Fibroblast of skin of left biceps (primary cell): ENCODE measurements at places on chromosomes 12 and 14.

DNA sequence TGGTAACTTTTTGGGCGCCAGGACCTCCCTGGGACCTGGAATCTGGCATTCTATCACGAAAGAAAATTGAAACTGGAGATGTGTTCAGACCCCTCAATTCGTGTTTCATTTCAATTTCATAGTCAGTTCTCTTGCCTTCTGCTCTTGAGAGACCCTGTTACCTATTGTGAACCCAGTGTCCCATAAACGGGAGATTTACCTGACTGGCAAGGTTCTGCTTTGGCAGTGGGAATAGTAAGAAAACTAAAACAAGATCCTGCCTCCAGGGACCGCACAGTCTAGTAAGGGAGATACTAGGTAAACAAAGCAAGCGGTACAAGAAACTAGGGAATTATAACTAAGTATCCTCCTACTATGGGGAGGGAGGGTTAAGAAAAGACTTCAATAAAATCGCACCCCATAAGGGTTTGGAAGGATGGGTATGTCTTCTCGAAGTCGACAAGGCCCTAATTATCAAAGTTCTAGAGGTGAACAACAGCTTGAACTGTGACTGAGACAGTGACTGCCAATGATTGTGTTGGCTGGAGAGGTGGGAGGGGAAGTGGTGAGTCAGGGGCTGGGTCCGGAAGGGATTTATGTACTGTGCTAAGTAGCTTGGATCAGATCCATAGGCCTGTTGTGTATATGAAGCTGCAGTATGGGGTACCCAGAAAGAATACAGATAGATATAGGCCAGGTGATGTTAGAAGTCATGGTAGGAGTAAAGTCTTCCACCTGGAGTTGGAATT, 754 bp downstream of the ACSS3 start:
- DNase-seq, result no peak

DNA sequence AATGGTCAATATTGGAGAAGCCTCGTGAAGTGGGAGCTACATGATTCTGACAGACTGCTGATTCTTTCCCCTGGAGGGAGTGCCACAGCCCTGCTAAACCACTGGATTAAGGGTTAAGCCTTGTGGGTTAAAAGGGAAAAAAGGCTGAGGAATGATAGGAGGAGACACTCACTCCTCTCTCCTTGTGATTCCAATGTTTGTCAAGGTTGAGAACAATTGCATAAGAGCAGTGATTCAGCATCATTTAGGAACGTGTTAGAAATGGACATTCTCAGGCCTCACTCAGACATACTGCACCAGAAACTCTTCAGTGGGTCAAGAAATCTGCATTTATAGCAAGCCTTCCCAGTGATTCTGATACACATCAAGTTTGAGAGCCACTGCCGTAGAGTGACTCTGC, 87.8 kb upstream of the GZMB start:
- DNase-seq, result no peak

DNA sequence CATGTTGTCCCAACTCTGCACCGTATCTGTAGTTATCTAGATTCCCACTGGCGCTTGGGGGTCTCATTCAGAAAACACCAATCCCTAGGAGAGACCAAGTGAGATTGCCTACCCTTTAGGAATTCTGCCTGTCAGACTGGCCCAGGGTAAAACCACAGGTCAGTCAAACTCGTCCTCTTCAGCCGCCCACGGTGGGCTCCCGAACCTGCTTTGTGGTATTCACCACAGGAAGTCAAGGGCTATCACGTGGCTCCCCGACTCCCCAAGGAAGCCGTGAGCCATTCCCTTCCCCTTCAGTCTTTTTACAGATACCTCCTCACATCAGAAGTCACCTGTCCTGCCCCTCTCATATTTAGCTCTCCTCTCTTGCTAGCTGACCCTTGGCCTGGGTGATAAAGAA, 159.9 kb downstream of the EGLN3 start:
- DNase-seq, result no peak

DNA sequence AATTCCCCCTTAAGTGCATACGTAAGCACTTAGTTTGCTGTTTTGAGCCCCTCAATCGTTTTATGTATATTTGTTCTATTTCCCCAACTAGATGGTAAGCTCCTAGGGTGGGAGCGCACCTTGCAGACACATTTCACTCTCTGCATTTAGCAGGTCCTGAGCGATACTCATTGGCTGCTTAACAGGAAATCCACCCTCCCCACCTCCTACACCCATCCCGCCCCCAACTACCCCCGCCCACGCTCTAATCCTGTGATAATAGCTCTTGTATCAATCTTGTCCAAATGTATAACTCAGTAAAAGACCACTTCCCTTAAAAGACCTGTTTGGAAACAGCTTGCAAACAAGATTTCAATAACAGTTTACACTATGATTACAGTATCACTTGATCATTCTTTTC, 8.1 kb downstream of the LPAR5 start:
- no peak for DNase-seq

DNA sequence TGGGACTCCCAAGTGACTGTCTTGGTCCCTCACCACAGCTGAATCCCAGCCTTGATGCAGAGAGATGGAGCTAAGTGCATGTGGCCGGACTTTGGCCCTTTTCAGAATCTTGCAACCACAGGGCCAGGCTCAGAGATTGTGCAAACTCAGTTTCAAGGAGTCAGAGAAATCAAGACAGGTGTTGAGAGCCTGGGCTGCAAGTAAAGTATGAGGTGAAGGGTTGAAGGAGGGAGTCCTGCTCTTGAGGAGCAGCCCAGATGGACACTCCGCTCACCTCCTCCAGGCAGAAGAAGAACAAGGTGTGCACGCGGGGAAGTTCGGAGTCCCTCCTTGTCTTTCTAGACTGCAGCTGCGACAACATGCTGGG, 6.3 kb upstream of the BMP4 start:
- DNase-seq, result no peak

GRCh38 chr12:92927436-92928281, 1.4 kb downstream of the EEA1 start:
- DNase-seq, result peak; percentile 31

DNA sequence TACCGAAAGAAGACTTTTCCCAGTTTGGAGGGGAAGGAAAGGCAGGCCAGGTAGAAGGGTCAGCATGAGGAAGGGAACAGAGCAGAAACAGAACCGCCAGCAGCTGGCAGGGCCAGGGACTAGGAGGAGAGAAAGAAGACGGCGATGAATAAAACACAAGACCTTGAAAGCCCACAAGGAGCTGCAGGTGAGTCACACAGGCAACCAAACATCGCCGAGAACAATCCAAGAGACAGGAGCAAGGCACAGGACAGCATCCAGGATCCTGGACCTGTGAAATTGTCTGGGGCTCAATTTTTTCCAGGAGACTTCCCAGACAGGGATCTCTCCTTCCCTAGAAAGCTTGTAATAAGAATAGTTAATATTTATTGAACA, 47.3 kb downstream of the NUAK1 start:
- DNase-seq, result no peak

- DNase-seq, result no peak
Observed at GRCh38 chr14:70754991-70755390, 54.3 kb downstream of the MAP3K9 start.

GRCh38 chr14:105839425-105840265, 313.3 kb downstream of the TMEM121 start:
- DNase-seq, result no peak

DNA sequence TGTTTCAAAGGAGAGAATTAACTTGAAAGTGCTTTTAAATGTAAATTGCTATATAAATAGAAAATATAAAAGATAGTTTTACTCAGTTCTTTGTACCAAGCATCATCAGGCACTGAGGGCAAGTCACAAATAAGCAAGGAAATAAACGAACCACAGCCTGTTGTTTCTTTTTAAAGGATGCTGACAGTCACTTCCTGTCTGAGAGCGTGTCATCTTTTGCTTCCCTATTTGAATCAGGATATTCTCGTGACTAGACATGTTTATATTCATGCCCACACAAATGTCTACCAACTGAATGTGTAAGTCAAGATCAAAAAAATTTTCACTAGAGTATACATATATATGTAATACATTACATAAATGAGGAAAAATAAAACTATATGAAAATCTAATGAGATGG, 31.4 kb upstream of the SLC2A13 start:
- DNase-seq, result no peak

DNA sequence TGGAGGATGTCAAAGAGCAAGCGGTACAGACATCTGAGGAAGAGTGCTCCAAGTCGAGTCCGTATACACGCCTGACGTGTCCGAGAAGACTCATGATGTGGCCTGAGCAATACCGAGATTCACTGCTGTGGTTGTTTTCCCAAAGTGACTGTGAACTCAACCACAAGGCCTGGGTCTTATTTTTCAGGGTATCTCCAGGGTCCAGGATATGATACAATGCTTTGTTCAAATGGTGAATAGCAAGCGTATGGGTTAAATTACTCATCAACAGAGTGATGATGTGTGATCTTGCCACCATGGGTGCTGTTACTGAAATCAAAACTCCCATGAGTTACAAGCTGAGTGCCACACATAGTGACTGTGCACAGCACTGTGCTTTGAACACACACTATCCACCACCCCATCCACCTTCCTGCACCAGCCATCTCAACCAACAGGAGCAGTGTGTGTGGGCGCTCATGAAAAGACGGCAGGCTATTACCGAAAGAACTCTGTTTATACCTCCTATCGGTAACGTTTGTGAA, 109.6 kb downstream of the BCAT1 start:
- peak; percentile 36 for DNase-seq

DNA sequence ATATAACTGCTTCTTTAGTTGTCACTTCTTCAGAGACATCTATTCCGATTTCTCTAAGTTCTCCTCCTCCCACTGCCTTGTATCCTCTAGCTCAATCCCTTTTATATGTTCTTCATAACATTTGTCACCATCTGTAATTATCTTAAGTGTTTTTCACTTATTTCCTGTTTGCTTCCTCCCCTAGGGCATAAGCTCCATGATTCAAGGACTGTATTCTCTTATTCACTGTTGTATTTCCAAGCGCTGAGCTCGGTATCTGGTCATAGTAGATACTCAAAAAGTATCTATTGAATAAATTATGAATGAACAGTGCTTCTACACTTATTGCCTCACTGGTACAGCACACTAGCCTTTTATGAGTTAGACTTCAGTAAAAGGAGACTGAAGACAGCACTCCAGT, 109.0 kb upstream of the TMPO start:
- DNase-seq, result no peak

DNA sequence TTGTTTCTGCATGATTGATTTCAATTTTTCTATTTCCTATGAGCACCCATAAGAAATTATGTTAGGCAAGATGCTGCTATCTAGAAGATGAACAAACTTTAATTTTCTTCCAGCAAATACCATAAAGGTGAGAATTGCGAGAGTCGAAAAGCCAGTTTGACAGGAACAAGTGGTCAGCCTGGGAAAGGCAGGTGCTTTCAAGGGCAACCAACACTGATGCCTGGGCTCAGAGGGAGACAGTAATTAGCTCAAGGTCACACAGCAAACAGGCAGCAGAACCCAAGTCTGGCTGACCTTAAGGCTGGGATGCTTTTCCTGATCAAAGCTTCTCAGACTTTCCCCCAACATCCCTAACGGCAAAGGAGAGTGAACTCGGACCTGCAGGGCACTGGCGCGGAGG, 6.8 kb upstream of the OTUB2 start:
- DNase-seq, result no peak

GRCh38 chr14:64758025-64758521, 53.8 kb downstream of the PLEKHG3 start:
- DNase-seq, result no peak

- no peak for DNase-seq
Observed at GRCh38 chr14:69001375-69001774, 22.3 kb upstream of the ACTN1 start.

DNA sequence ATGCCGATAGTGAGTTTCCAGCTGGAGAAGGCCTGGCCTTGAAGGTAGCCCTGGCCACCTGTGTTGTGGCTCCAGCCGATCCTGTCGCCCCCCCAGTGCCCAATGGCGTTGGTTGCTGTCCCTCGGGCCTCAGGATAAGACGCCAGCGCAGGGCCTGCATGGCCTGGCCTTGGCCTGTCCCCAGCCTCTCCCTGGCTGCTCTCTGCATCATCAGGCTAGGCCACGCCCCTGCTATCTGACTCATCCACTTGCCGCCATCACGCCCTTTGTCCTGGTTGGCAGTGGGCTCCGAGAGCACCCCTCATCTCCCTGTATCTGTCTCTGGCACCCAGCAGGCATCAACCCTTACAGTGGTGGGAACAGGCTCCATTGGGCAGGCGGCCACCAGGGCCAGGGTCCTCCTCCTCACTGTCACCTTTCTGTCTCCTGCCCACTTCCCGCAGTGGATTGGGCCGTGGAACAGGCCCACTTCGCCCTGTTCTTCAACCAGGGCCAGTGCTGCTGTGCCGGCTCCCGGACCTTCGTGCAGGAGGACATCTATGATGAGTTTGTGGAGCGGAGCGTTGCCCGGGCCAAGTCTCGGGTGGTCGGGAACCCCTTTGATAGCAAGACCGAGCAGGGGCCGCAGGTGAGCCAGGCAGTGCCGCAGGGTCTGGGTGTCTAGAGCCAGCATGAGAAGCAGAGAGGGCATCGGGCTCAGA, 25.6 kb downstream of the ALDH2 start:
- no peak for DNase-seq

GRCh38 chr12:82687021-82688011, 610 bp downstream of the TMTC2 start:
- no peak for DNase-seq

DNA sequence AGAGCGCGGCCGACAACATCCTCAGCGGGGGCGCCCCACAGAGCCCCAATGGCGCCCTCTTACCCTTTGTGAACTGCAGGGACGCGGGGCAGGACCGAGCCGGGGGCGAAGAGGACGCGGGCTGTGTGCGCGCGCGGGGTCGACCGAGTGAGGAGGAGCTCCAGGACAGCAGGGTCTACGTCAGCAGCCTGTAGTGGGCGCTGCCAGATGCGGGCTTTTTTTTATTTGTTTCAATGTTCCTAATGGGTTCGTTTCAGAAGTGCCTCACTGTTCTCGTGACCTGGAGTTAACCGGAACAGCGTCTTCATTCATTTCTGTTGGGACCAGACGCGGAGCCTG, 103.8 kb upstream of the FKBP4 start:
- no peak for DNase-seq

GRCh38 chr12:14157088-14157747, 175.8 kb upstream of the GRIN2B start:
- no peak for DNase-seq

DNA sequence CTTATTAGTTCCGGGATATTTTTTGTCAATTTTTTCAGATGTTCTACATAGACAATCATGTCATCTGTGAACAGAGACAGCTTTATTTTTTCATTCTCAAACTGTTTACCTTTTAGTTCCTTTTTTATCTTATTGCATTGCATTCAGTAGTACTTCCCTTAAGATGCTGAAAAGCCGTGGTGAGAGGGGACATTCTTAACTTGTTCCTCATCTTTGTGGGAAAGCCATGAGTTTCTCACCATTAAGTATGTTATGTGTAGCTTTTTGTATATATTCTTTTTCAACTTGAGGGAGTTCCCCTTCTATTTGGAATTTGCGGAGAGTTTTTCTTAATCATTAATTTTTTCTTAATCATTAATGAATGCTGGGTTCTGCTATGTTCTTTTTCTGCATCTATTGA, 1727.1 kb upstream of the SEL1L start:
- no peak for DNase-seq

DNA sequence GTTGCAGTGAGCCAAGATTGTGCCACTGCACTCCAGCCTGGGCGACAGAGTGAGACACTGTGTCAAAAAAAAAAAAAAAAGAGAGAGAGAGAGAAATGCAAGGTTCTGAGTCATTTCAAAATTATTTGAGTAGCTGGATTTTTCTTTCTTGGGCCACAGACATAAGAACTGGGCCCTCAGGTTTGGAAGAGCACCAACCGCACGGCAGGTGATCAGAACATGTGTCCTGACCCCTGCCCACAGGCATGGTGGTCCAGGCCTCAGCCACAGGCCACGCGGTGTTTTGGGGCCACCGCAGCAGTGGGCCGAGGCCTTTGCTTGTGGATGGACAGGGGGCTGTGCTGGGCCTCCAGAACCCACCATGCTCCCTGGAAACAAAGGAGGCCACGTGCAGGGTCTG, 126.7 kb downstream of the CALM1 start:
- DNase-seq, result no peak
